ENCODE measurements at places on chromosomes 6 and 20.

- no peak for DNase-seq
Measured at GRCh38 chr6:1821164-1821512, 211.4 kb downstream of the FOXC1 start.

- no peak for DNase-seq
Measured at GRCh38 chr20:1229541-1229940, 3.7 kb downstream of the RAD21L1 start.

DNA sequence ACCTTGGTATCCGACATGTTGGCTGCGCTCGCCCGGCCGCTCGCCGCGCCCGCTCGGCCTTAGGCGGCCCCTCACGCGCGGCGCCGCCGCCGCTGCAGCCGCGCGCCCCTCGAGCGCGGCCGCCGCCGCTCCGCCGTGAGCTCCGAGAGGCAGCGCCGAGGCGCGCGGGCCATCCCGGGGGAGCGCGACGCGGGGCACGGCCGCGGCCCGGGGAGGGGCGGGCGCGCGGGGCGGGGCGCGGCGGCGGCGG is at the start of gene KIF13A:
Gene KIF13A, minus strand, starts transcription at position 189 of the 250 bp plus-strand sequence. Its CDS starts 172 bp downstream, at position 17.
- no peak for DNase-seq

GRCh38 chr20:64240243-64241015 is 15.1 kb upstream of the PCMTD2 start:
- DNase-seq: no peak
